Gastroesophageal sphincter (tissue), 4 donors: ENCODE measurements at places on chromosomes 12 and 14. TPM values are rescaled to one million over a fixed set of nuclear protein-coding genes. Genes with fewer than 3 reads are reported as not detected.

DNA sequence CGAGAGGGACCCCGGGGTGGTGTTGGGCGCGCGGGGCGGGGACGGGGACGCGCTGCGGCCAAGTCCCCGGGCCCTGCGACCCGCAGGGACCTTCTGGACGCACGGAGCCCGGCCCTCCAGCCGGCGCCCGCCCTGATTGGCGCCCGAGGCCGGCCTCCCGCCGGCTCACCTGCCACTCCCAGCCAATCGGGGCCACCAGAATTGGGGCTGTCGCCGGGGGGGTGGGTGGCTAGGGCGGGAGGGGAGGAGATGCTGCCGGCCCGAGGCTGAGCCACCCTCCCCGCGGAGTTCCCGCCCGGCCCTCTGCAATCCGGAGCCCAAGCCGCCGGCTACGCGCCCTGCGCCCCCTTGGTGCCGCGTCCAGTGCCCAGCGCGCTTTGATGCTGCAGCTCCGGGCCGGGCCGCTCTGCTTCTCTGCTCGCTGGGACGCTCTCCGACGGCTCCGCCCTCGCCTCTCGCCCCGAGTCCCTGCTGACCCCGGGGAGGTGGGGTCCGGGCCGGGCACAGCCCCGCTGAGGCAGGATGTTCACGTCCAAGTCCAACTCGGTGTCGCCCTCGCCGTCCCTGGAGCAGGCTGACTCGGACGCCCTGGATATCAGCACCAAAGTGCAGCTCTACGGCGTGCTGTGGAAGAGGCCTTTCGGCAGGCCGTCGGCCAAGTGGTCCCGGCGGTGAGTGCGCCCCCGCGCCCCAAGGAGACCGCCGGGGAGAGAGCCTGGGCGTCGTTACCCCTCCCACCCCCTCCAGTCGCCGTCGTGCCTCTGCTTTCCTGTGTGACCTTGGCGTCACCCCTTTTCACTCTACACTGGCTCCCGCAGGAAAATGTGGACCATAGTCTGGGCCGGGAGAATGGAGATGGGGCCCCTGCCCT is at the start of gene PLEKHD1:
TSS of gene PLEKHD1 (plus strand) at position 285 of the 871 bp plus-strand sequence. CDS start at position 523, 238 bp downstream.
- H3K4me3 ChIP-seq: peak within 1 kb of the TSS; percentile 46
- H3K36me3 ChIP-seq: no peaks in the 10 kb centered on the region
- no peak within 1 kb of the TSS for H3K27ac ChIP-seq
- H3K4me1 ChIP-seq: peaks cover 24% of the 10 kb centered on the region
- peak; percentile 19 for ATAC-seq

DNA sequence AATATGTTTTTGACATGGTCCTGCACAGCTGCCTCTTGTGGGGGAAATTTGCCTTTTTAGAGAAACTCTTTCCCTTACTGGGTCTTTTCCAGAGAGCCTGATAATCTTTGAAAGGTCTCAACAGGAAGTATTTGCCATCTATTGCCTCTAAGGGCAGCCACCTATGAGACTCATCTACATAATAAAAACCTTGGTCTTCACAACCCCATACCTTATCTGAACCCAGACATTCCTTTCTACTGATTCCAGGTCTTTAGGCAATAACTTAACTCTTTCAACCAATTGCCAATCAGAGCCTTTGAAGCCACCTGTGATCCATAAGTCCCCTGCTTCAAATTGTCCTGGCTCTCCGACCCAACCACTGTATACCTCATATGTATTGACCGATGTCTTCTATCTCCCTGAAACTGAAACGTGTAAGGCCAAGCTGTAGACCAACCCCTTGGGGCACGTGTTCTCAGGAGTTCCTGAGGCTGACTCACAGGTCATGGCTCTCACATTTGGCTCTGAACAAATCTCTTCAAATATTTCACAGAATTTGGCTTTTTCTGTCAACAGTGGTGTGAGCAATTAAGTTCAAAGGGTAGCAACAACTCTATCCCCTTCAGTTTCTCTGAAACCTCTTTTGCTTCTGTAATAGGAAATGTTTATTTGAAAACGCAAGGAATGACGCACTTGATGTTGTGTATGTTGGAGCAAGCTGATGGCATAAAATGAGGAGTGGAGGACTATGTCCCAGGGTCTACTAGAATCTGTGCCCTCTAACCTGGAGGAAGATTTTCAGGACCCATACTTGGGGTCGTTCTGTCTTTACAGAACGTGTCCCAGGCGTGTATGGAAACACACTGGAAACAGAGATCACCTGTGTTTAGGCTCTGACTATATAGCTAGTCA is 49.2 kb upstream of the EIF5 start:
- no peak overlapping the region for H3K4me3 ChIP-seq
- no peaks in the 10 kb centered on the region for H3K4me1 ChIP-seq
- H3K27ac ChIP-seq: no peak overlapping the region
- peaks cover 68% of the 10 kb centered on the region for H3K27me3 ChIP-seq
- no peak for ATAC-seq

DNA sequence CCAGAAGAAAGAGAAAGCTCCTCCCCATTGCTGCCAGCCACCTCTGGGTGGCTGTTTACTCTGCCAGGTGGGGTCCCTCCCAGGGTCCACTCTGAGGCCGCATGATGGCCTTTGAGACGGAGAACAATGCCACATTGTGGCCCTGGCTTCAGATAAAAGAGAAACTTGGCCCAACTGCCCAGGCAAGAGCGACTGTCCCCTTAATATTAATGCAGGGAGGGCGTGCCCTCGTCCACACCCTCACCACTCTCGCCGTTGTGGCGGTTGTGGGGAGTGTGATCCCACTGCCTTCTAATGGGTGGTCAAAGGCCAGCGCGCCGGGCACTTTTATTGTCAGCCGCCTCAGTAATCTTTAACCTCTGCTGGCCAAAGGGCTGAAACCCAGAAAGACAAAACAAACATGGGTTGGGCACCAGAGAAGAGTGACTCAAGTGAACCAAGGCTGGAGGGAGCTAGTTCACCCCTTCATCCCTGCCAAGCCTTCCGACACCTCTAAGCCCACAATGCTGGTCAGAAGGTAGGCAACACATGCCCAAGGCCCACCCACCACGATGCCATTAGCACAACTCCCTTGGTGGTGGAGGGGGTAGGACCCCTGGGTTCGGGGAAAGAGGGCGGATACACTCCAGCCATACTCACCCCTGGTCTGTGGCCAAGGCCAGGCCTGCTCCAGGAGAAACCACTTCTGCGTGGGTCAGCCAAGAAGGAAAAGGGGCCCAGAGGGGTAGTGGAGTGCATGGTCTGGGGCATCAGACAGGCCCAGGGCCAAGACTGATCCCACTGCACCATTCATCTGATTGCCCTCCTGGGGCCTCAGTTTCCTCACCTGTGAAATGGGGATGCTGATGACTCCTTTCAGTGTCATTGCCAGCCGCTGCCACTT is 44.5 kb upstream of the BCL11B start:
- no peaks in the 10 kb centered on the region for H3K36me3 ChIP-seq
- no peak overlapping the region for H3K4me3 ChIP-seq
- no peak for ATAC-seq
- H3K27ac ChIP-seq: no peak overlapping the region
- H3K27me3 ChIP-seq: peaks cover 56% of the 10 kb centered on the region
- no peaks in the 10 kb centered on the region for H3K4me1 ChIP-seq

- H3K27me3 ChIP-seq: no peaks in the 10 kb centered on the region
- no peaks in the 10 kb centered on the region for H3K36me3 ChIP-seq
- H3K4me3 ChIP-seq: peak overlapping the region; percentile 28
- H3K27ac ChIP-seq: peak overlapping the region; percentile 84
Observed at GRCh38 chr14:74571441-74571841, 40.6 kb downstream of the LTBP2 start.

DNA sequence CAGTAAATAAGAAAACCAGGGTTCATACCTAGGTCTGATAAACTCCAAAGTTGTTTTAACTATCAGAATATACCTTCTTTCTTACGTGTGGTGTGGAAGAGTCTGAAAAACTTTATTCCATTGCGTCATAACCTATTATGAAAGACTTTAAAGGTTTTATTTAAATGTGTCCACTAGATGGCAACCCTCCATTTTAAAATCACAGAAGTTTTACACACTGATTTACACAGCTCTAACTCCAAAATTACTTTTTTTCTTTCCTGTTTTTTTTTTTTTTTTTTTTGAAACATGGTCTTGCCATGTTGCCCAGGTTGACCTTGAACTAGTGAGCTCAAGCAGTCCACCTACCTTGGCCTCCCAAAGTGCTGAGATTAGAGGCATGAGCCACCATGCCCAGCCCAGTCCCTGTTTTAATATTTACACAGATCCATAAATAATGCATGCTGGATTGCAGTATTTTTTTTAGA is 17.3 kb upstream of the TMPRSS12 start:
- H3K27ac ChIP-seq: peak overlapping the region; percentile 61
- no peaks in the 10 kb centered on the region for H3K27me3 ChIP-seq
- ATAC-seq: peak; percentile 75
- peaks cover 6% of the 10 kb centered on the region for H3K36me3 ChIP-seq
- H3K4me3 ChIP-seq: no peak overlapping the region

The ANKRD9 gene
- total RNA-seq: 44.2 TPM
